ENCODE measurements at places on chromosomes 5 and 9.

GRCh38 chr9:37719526-37719925 is 34.1 kb upstream of the TRMT10B start:
- DNase-seq = no peak

- no peak for DNase-seq
Observed at GRCh38 chr9:115208501-115208900, 90.5 kb upstream of the TNC start.

GRCh38 chr5:108521841-108522506 is 140.1 kb upstream of the FBXL17 start:
- DNase-seq = peak; percentile 7

- no peak for DNase-seq
Observed at GRCh38 chr9:36080519-36080918, 43.8 kb downstream of the RECK start.

GRCh38 chr9:124257844-124258606 is at the start of gene NEK6:
TSS of gene NEK6 (plus strand) at chr9:124257949. CDS start at chr9:124301965, 44,016 bp downstream.
- DNase-seq = peak; percentile 55

DNA sequence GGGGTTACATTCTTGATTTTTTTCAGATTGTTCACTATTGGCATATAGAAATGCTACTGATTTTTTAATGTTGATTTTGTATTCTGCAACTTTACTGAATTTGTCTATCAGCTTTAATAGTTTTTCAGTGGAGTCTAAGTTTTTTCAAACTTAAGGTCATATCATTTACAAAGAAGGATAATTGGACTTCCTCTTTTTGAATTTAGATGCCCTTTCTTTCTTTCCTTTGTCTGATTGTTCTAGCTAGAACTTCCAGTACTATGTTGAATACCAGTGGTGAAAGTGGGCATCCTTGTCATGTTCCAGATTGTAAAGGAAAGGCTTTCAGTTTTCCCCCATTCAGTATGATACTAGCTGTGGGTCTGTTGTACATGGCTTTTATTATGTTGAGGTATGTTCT is 49.3 kb downstream of the SREK1 start:
- no peak for DNase-seq

- no peak for DNase-seq
Observed at GRCh38 chr5:111563031-111563822, 50.9 kb upstream of the STARD4 start.

GRCh38 chr5:150296496-150296895 is 6.2 kb downstream of the ARSI start:
- DNase-seq = no peak

- no peak for DNase-seq
Observed at GRCh38 chr5:174831031-174831660, 106.8 kb downstream of the MSX2 start.

DNA sequence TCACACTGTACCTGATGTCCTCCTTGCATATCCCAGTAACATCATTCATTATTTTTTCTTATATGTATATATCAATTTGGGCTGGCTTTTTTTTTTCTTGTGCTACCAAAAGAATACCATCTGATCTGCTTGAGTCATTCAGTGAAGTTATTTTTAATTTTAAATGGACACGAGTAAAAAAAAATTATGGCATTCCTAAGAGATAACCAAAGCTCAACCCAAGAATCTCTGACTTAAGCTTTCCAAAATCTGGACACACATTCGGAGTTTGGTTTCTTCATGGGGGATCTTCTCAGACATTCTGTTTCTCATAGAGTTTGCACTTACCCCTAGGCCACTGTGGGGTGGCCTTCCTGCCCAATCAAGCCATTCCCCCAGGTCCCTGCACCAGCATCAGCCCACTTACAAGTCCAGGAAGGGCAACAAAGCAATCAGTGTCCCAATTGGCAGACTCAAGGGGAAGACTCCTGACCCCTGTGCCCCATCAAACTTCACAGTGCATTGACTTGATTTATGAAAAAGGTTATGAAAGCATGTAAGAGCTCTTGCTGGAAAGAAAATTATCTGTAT is 49.2 kb upstream of the SPDL1 start:
- no peak for DNase-seq

- DNase-seq = no peak
Observed at GRCh38 chr5:69078921-69079540, 14.8 kb upstream of the SLC30A5 start.

- no peak for DNase-seq
Observed at GRCh38 chr9:27353474-27354229, 56.7 kb upstream of the EQTN start.

DNA sequence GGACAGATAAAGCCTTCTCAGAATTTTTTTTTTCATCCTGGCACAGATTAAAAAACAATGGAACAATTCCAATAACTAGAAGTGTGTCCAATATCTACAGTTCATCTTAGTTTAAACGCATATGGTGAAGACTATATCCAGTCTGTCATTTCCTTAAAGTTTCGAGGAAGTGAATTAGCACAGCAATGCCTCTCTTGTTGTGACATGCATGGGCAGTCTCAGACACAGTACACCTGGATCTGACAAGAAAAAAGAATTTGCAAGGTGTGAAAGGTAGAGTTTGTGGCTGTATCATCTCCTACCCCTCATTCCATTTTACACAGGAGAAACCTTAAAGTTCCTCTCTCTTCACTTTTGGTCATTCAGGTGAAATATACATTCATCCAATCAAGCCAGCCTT is 100.6 kb upstream of the ADAMTS19 start:
- no peak for DNase-seq

DNA sequence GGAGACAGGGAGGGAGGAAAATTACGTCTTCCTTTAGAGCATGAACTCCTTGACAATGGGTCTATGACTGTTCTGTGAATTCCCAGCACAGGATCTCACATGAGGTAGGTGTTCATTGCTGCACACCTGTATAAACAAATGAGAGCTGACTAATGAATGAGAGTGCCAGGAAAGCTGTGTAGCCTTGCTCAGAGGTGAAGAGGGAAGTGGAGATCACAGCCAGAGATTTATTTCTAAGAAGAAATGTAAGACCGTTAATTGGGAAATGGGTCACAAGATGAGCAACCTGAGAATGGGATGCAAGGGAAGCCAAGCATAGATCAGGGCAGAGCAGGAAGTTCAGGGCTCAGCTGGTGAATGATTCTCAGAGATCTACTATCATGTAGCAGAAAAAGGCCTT is 295.1 kb downstream of the CDK5RAP2 start:
- DNase-seq = no peak

DNA sequence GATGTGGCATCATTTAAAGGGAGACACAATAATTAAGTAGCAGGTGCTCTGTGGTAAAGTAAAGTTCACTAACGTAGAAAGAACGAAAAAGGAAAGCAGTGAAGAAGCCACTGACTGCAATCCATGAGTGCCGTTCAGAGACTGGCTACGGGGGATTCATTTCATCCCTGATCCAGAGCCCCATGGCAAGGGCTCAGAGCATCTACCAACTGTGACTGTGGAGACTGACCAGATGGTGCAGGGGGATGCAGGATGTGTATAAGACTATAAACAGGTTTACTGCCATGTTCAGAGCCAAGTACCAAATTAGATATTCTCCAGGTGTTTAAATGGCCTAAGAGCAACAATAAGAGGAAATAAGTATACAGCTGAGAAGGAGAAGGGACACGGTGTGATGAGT is 47.7 kb downstream of the MARCHF11 start:
- DNase-seq = no peak

- peak; percentile 36 for DNase-seq
Observed at GRCh38 chr5:73902327-73903051, 276.5 kb downstream of the ARHGEF28 start.

- DNase-seq = no peak
Observed at GRCh38 chr5:87650284-87650683, 237.6 kb upstream of the CCNH start.

GRCh38 chr9:86424251-86424891 is 70.2 kb upstream of the TUT7 start:
- no peak for DNase-seq

- no peak for DNase-seq
Observed at GRCh38 chr5:154899151-154899816, 38.7 kb downstream of the GEMIN5 start.

- DNase-seq = no peak
Observed at GRCh38 chr9:23117616-23118015, 671.0 kb downstream of the DMRTA1 start.

DNA sequence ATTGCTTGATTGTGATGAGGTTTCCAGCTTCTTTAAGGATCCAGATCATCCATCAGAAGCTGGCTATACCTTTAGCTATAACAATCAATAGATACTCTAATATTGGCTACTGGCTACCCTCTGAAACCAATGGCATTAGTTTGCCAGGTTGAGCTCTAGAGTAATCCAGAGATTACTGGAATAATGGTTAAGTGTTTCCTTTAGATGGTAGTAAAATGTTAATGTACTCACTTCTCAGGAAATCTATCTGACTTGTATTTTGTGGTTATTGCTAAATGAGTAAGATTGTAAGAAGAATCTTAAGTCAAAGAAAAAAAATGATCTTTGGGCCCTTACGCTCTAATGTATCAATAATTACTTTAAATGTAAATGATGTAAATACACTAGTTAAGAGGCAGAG is 57.6 kb upstream of the OTP start:
- no peak for DNase-seq

DNA sequence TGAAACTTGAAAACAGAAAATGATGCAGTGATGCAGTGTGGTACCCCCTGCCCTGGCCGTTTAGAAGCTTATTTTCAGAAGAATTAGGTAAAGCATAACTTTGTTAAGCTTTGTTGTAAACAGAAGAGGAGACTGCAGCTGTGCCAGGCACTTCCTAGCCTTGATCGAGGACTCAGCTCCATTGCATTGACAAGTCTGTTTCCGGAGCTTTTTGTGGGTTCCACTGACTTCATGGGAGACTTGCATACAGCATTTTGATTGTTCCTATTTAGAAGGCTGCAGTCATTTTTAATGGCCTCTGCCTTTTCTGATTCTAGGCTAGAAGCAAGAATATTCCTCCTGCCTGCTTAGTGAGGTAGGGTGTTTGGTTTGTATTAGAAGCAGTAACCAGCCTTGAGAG is 12.3 kb downstream of the MVB12B start:
- no peak for DNase-seq

- no peak for DNase-seq
Observed at GRCh38 chr5:179361037-179361603, 15.9 kb upstream of the ADAMTS2 start.

DNA sequence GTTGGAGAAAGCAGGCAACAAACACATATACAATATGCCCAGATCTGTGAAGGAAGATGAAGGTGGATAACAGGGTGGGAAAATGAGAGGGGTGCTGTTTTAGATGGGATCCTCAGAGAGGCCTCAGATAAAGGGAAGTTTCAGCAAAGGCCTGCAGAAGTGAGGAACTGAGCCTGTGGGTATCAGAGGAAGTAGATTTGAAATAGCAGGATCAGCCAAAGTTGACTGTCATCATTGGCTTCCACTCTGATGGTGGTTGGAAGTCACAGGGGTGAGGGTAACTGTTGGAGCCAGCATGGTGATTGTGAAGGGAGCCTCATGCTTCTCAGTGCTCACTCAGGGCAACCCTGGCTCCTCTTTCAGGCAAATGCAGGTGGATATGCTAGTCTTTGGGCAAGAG is 607.2 kb upstream of the CLINT1 start:
- DNase-seq = no peak

- DNase-seq = no peak
Observed at GRCh38 chr5:74889523-74890105, 23.4 kb upstream of the FAM169A start.
